AG04449 (cell line): ENCODE measurements at places on chromosomes 16 and 17.

DNA sequence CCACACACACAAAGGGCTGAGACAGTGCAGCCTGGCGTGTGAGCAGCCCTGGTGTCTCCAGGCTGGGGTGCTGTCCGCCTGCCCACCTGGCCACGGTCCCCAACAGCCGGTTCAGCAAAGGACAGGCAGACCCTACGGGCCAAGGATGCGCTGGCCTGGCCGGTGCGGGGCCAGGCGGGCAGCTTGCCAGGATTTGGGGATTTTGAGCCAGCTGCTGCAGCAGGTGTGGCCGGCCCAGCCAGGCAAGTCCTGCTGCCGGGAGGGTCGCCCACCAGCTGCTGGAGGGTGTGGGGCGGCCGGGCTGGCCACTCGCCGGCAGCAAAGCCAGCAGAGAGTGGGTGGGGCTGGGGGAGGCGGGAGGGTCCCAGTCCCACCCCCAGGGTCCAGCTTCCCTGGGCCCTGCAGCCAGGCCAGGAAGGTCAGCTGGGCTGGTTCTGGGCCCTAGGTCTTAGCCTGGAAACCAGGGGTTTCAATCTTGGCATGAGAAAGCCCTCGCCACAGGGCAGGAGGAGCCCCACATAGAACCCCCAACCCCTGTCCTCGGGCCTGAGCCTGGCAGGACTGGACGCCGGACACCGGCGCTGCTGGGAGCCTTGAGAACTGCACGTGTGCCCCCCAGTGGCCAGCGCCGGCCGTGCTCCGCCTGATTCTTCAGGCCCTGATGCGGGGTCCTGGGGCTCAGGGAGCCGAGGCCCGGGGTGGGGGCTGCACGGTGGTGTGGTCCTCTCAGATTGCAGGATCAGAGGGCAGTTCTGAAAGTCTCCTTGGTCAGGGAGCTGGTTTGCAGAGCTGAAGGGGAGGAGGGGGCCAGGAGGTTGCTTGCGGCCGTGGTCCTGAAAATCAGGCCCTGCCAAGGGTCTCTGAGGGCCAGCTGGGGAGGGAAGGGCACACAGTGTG lies 17.6 kb upstream of the SSTR5 start:
- no peak for DNase-seq

GRCh38 chr16:1746693-1747195 lies 24.6 kb downstream of the NME3 start:
- no peak for DNase-seq

GRCh38 chr16:48126801-48127644 lies 28.8 kb downstream of the ABCC12 start:
- peak; percentile 100 for DNase-seq

- no peak for DNase-seq
Measured at GRCh38 chr16:59964232-59964924, 1230.3 kb upstream of the GOT2 start.

- DNase-seq, result no peak
Measured at GRCh38 chr16:10745841-10746240, 2.2 kb downstream of the NUBP1 start.
